ENCODE measurements at places on chromosomes 12 and 14.

GRCh38 chr12:122086116-122086515, 7.6 kb downstream of the MLXIP start:
- no peak overlapping the region for H3K4me3 ChIP-seq
- peak overlapping the region; percentile 76 for H3K27ac ChIP-seq
- peaks cover 97% of the 10 kb centered on the region for H3K4me1 ChIP-seq

DNA sequence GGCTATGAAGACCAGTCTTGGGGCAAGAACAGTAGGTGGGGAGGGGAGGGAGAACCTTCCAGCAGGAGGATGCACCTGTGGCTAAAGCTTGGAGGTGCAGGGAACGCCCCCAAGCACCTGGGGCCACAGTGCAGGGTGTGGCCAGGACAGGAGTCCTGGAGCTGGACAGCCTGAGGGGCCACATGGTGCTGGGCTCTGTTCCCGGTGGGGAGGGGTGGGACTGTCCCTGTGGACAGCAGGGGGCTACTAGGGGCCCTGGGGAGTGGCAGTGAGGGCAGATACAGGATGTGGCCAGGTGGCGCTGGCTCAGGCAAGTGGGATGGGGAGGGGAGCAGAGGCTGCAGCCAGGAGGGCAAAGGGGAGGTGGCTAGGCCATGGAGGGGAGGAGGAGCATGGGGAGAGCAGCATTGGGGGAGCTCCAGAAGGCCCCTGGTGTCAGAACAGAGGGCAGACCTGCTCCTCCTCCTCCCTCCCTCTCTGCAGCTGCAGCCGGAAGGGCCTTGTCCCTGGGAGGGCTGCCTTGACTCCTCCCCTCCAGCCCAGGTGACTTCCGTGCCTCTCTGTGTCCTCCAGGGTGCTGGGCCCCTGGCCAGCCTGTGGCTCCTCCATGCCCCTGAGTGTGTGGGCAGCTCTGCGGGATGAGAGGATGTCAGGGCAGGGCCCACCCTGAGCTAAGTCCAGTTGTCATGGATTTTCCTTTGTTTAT, 68.4 kb upstream of the DLK1 start:
- no peak overlapping the region for H3K27ac ChIP-seq
- no peak overlapping the region for H3K4me3 ChIP-seq
- peaks cover 4% of the 10 kb centered on the region for H3K4me1 ChIP-seq
- DNase-seq: no peak
- no peaks in the 10 kb centered on the region for H3K36me3 ChIP-seq
- H3K27me3 ChIP-seq: peaks cover 50% of the 10 kb centered on the region

GRCh38 chr12:83841620-83842019, 1071.0 kb downstream of the SLC6A15 start:
- H3K4me3 ChIP-seq: no peak overlapping the region
- no peak for DNase-seq
- no peaks in the 10 kb centered on the region for H3K27me3 ChIP-seq
- H3K36me3 ChIP-seq: no peaks in the 10 kb centered on the region

DNA sequence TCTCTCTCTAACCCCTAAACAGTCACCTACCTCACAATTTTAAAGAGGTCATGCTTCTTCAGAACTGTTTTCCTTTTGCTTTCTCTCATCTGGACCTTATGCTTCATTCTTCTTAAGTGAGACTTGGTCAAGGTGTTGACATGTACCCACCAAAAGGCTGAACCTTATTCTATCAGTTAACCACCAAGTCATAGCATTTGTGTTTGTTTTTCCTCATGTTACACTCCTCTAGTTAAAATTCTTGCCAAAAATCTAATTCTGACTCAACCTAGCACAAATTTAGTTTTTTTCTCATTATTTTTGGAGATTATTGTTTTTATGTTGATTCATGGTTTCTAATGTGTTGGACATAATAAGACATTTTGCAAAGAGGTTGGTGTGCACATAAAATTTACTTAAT, 578.6 kb downstream of the SLC16A7 start:
- H3K27me3 ChIP-seq: no peaks in the 10 kb centered on the region
- DNase-seq: no peak
- no peaks in the 10 kb centered on the region for H3K4me1 ChIP-seq
- H3K36me3 ChIP-seq: no peaks in the 10 kb centered on the region
- H3K27ac ChIP-seq: no peak overlapping the region
- no peak overlapping the region for H3K4me3 ChIP-seq

GRCh38 chr14:104900639-104901512, 23.8 kb upstream of the PLD4 start:
- no peak overlapping the region for H3K27ac ChIP-seq
- H3K4me3 ChIP-seq: no peak overlapping the region
- DNase-seq: no peak
- H3K36me3 ChIP-seq: no peaks in the 10 kb centered on the region

- H3K4me3 ChIP-seq: peak within 1 kb of the TSS; percentile 78
- H3K36me3 ChIP-seq: peaks cover 58% of the 10 kb centered on the region
- no peaks in the 10 kb centered on the region for H3K27me3 ChIP-seq
- peaks cover 31% of the 10 kb centered on the region for H3K4me1 ChIP-seq
- peak within 1 kb of the TSS; percentile 88 for H3K27ac ChIP-seq
Measured at GRCh38 chr14:50116181-50116956, at the start of gene VCPKMT. Gene VCPKMT (minus strand): TSS chr14:50116572. CDS start chr14:50116552, 20 bp downstream.

DNA sequence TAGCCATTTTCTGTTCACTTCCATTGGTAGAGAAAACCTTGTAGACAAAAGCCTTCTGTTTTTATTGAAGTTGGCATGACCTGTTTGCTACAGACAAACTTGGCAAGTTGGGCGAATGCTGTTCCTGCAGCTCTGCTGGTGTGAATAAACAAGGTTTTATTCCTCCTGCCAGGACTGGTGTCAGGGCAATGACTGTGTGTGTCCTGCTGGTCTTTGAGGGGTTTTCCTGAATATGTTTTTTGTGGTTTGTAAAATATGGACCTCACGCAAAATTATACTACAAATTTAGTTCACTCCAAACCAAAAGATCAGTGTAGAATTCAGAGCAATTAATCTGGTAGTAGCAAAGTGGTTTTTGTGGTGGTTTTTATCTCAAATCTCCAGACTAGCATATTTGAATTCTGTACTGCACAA, 140.8 kb downstream of the ERC1 start:
- no peak overlapping the region for H3K27ac ChIP-seq
- H3K4me3 ChIP-seq: no peak overlapping the region
- DNase-seq: no peak
- no peaks in the 10 kb centered on the region for H3K36me3 ChIP-seq
- no peaks in the 10 kb centered on the region for H3K27me3 ChIP-seq
- H3K4me1 ChIP-seq: peaks cover 12% of the 10 kb centered on the region

- H3K27me3 ChIP-seq: no peaks in the 10 kb centered on the region
- no peak overlapping the region for H3K4me3 ChIP-seq
- H3K4me1 ChIP-seq: peaks cover 29% of the 10 kb centered on the region
Measured at GRCh38 chr12:107492393-107493134, 193.0 kb upstream of the PWP1 start.
